ENCODE measurements at places on chromosomes 3 and 15.

DNA sequence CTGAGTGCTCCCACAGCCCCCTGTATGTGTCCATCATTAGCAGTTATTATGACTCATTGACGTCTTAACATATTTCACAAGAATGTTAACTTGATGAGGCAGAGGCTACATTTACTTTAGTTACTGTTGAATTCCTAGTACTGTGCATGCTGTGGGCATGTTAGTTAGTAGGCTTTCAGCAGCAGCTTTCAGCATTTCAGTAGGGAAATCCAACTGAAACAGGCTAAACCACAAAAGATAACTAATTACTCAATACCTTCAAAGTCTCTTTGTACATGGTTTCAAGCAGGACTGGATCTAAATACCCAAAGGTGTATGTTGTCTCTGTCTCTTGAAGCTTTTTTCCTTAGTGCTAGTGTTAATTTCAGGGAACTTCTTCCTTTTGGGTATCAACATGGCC lies 229.9 kb upstream of the SUCLG2 start:
- DNase-seq: no peak

GRCh38 chr3:53160660-53161449 lies at the start of gene PRKCD:
Gene PRKCD, plus strand, starts transcription at chr3:53161209. Its CDS starts 17,214 bp downstream, at chr3:53178423.
- peak; percentile 87 for DNase-seq

GRCh38 chr3:32186097-32186496 lies 52.4 kb upstream of the CMTM8 start:
- no peak for DNase-seq

DNA sequence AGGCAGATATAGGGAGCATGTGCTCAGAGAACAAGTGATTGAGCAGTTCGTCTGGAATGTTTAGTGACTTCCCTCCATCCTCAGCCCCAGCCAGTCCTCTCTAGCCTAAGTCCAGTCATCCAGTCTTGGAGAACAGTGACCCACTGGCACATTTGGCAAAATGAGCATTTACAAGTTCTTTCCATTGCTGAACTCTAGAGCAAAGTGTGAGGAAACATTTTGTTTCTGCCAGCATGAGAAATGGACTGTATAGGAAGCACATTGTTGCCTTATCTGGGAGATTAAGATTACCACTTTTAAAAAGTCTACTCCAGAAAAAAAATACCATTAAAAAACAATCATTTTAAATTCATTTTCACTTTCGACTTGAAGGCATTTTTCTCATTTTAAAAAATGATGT lies 353.6 kb downstream of the SHQ1 start:
- DNase-seq: no peak

Measured in HT1080 (cell line).